NCI-H2227 treated with DMSO at 0.1 percent for 48 hours (cell line): ENCODE measurements at places on chromosomes 2 and 18.

DNA sequence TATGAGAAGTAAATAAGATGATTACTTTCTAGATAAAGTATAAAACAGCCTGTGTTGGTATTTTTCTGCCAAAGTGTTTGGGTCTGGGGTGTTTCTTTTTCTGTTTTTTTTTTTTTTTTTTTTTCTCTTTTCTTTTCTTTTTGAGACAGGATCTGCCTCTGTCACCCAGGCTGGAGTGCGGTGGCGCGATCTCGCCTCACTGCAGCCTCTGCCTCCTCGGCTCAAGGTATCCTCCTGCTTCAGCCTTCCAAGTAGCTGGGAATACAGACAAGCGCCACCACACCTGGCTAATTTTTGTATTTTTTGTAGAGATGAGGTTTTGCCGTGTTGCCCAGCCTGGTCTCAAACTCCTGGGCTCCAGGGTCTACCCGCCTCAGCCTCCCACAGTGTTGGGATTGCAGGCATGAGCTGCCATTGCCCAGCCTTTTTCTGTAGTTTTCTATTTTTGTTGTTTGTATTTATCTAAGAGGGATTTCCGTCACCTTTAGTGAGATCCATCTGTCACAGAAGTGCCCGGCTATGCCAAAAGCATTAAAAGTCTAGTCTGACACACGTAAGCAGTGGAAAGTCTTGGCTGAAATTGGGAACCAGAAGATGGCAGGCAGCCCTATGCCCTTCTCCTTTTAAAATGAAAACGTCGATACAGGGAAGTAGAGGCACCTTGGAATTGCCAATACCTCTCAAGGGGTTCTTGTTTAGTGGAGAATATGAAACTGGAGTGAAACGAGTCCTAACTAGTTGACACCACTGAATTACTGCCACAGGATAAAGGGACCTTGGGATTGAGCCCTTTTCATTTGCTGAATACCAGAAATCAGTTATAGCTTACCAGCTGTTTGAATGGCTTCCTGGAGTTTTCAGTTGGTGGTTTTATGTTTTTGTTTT lies 14.0 kb downstream of the UGP2 start:
- DNase-seq: no peak

- no peak for DNase-seq
Measured at GRCh38 chr18:25787276-25787675, 303.1 kb downstream of the SS18 start.

- DNase-seq: no peak
Measured at GRCh38 chr2:63124218-63124617, 73.6 kb downstream of the OTX1 start.

- DNase-seq: no peak
Measured at GRCh38 chr18:9648431-9649163, 34.2 kb upstream of the PPP4R1 start.
